ENCODE measurements at places on chromosomes 6 and 20.

- peak; percentile 7 for DNase-seq
Observed at GRCh38 chr20:48612335-48612734, 215.5 kb downstream of the PREX1 start.

GRCh38 chr6:126945150-126945685 lies 173.3 kb upstream of the RSPO3 start:
- no peak for DNase-seq

GRCh38 chr6:70304616-70305015 lies 1.7 kb upstream of the COL9A1 start:
- DNase-seq, result no peak

DNA sequence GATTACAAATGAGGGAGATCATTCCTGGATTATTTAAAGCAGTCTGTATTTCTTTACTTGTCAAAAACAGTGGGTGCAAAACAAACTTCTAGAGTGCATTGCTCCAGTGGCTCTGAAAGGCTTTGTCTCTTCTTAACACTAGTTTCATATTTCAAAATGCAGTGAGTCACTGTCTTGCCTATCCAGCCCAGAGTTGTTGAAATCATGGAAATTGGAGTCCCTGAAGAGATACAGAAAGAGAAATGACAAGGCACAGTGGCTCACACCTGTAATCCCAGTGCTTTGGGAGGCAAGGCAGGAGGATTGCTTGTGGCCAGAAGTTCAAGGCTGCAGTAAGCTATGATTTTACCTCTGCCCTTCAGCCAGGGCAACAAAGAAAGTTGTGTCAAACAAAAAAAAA lies 11.3 kb downstream of the SLC2A12 start:
- DNase-seq, result no peak

DNA sequence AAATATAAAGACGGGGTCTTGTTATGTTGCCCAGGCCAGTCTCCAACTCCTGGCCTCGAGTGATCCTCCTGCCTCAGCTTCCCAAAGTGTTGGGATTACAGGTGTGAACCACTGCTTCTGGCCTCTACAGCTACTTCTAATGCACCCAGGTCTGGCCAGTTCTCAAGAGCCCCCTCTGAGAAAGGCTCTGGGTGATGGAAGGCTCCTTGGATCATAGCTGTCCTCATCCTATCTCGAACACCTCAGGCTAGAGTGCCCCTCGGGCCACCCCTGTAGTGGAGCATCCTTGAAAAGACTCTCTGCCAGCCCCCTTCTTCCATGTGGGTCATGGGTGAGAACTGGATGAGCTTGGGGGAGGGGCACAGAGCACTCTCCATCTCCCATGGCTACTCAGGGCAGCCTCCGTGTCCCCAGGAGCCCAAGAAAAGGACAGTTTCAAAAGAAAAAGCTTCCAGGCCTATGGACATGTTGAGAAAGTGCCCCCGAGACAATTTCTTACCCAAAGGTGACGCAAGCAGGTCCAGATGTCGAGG lies 714 bp upstream of the MYLK2 start:
- no peak for DNase-seq

DNA sequence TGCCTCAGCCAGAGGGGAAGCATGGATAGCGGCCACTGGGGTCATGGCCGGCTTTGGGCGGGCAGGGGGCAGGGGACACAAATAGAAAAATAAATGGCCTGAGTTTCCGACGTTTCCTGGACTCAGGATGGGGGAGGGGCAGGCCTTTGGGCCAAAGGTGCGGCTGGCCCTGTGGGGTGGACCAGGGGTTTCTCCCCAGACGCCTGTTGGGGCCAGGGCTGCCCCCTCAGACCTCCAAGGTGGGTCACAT lies 6.4 kb upstream of the TCEA2 start:
- DNase-seq, result no peak

GRCh38 chr6:90194371-90194841 lies 102.2 kb downstream of the BACH2 start:
- DNase-seq, result no peak
